Vein endothelial cell (primary cell): ENCODE measurements at places on chromosomes 5 and 9. TPM values are rescaled to one million over a fixed set of nuclear protein-coding genes. Genes with fewer than 3 reads are reported as not detected.

Gene ASS1
- total RNA-seq: 9.9 and 22.2 TPM in 2 replicates

Gene KLF4
- 1.2 and 2.3 TPM in 2 replicates for total RNA-seq

Gene N4BP3
- 37.9 and 44.2 TPM in 2 replicates for total RNA-seq

Gene ACTBL2
- total RNA-seq: under 0.01 TPM in 1 of 2 replicates, not detected in the other

Gene GABRA6
- total RNA-seq: not detected in 2 replicates

Gene ARSB
- 20.9 and 29.0 TPM in 2 replicates for total RNA-seq

Gene PCDHB6
- under 0.01 and 0.19 TPM in 2 replicates for total RNA-seq

Gene OR1N2
- not detected in 2 replicates for total RNA-seq

Gene GAPT
- total RNA-seq: not detected in 2 replicates

Gene CCDC152
- total RNA-seq: 0.33 and 0.86 TPM in 2 replicates

Gene EDIL3
- total RNA-seq: 2.9 and 3.5 TPM in 2 replicates

Gene IGIP
- total RNA-seq: 4.9 and 5.3 TPM in 2 replicates

Gene PCDHGA10
- total RNA-seq: 8.8 and 9.6 TPM in 2 replicates

Gene SLC38A9
- 34.3 and 36.5 TPM in 2 replicates for total RNA-seq

Gene PCDHA4
- total RNA-seq: 0.10 and 0.33 TPM in 2 replicates

Gene ETF1
- 133 and 149 TPM in 2 replicates for total RNA-seq

Gene SERINC5
- 14.7 and 15.0 TPM in 2 replicates for total RNA-seq

Gene FAM153A
- not detected in 2 replicates for total RNA-seq

Gene GZMA
- 0.33 TPM in 1 of 2 replicates, not detected in the other for total RNA-seq

Gene ABO
- 0.10 TPM in 1 of 2 replicates, not detected in the other for total RNA-seq

Gene ANKHD1
- 74.1 and 79.5 TPM in 2 replicates for total RNA-seq

Gene GMCL2
- under 0.01 TPM in 1 of 2 replicates, not detected in the other for total RNA-seq

Gene DOCK2
- 0.86 and 1.3 TPM in 2 replicates for total RNA-seq

Gene GPR150
- 0.29 and 0.33 TPM in 2 replicates for total RNA-seq

Gene BNC2
- 29.0 and 34.3 TPM in 2 replicates for total RNA-seq

Gene TRPM3
- total RNA-seq: under 0.01 and 0.48 TPM in 2 replicates

Gene DNAJB5
- total RNA-seq: 6.0 and 6.2 TPM in 2 replicates

Gene MSX2
- total RNA-seq: not detected in 2 replicates

Gene SCGB3A2
- not detected in 2 replicates for total RNA-seq

Gene CAMK2A
- total RNA-seq: not detected in 2 replicates

Gene CMYA5
- total RNA-seq: 0.10 and 0.33 TPM in 2 replicates

Gene ACOT12
- not detected in 2 replicates for total RNA-seq

Gene MRPL22
- total RNA-seq: 15.0 and 20.4 TPM in 2 replicates

Gene SPINK5
- 0.10 TPM in 1 of 2 replicates, not detected in the other for total RNA-seq

Gene SLC36A3
- not detected in 2 replicates for total RNA-seq

Gene CRHBP
- total RNA-seq: 0.29 TPM in 1 of 2 replicates, not detected in the other

Gene GNA14
- 4.6 and 7.5 TPM in 2 replicates for total RNA-seq

Gene ST6GALNAC6
- total RNA-seq: 46.1 and 53.2 TPM in 2 replicates

Gene GRM6
- not detected in 2 replicates for total RNA-seq

Gene PCDHGB2
- total RNA-seq: 3.2 and 4.6 TPM in 2 replicates

Gene GRXCR2
- total RNA-seq: not detected in 2 replicates

Gene PFDN1
- 137 and 155 TPM in 2 replicates for total RNA-seq

Gene PCDHB3
- 0.57 and 0.65 TPM in 2 replicates for total RNA-seq

Gene PCDHGA8
- 2.0 and 2.9 TPM in 2 replicates for total RNA-seq

Gene PRLR
- total RNA-seq: not detected in 2 replicates

Gene BSPRY
- not detected in 2 replicates for total RNA-seq

Gene EIF4E1B
- not detected in 2 replicates for total RNA-seq

Gene SUSD3
- total RNA-seq: 0.98 TPM in 1 of 2 replicates, not detected in the other

Gene SLC6A19
- total RNA-seq: not detected in 2 replicates

Gene EGFLAM
- under 0.01 and 0.96 TPM in 2 replicates for total RNA-seq

Gene CLTA
- 275 and 279 TPM in 2 replicates for total RNA-seq

Gene ITGA2
- 115 and 159 TPM in 2 replicates for total RNA-seq

Gene HRH2
- total RNA-seq: under 0.01 TPM in 1 of 2 replicates, not detected in the other
